ENCODE measurements at places on chromosomes 2 and 18.
A peak's percentile ranks its signal among the peaks of the same experiment; 100 is the strongest.

GRCh38 chr2:212777020-212777491 lies 238.5 kb upstream of the ERBB4 start:
- peak; percentile 37 for DNase-seq

DNA sequence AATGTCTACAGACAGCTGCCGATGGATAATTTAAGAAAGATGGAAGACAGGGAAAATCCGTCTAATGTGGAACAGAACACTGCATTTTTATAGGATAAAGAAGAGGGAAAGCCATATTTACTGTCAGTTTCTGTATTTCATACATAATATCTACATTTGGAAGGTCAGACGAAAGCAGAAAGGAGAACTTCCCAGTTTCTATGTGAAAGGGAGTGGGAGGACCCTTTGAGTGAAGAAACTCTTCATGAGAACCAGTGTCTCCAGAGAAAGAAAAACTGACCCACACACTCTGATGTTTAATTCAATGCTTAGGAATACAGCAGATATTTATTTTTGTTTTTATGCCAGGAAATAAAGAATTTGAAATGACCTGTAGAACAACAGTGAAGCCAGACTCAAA lies 127.2 kb downstream of the CALCRL start:
- no peak for DNase-seq

DNA sequence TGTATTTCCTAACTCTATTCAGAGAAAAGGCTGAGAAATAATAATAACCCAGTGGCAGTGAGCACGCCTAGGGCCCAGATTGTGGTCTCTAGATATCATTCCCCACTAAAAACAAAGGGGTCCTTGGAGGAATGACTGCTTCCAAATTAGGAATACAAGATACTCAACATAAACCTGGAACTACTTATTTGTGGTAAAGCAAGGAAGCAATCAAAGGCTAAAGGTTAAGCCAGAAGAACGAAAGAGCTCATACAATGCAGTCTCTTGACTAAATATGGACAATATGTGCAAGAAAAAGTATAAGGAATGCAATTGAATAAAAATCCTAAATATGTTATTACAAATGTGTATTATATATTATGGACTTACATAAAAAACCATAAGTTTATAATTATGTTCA lies 253.5 kb upstream of the NRP2 start:
- no peak for DNase-seq

- no peak for DNase-seq
Observed at GRCh38 chr2:170371231-170371998, 193.5 kb downstream of the MYO3B start.

DNA sequence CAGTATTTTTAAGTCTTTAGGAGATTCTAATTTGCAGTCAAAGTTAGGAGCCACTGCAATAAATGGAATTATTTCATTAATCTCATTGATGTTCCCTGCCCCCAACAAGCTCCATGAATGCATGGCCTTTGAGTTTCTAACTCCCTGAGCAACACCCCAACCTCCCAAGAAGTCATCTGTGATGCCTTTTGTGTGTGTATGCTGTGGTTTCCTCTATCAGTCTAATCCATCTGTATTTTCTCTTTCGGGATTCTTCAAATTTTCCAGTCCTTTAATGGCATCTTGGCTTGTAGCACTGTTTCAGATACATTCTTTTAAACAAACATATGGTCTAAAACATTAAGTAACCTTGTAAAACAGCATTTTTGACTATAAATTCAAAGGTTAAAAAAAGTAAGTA lies 16.8 kb downstream of the SERPINB10 start:
- DNase-seq, result no peak

- peak; percentile 21 for DNase-seq
Observed at GRCh38 chr18:51668101-51668500, 470.6 kb upstream of the MEX3C start.

GRCh38 chr2:15796167-15796942 lies 144.0 kb upstream of the MYCN start:
- no peak for DNase-seq

GRCh38 chr2:6355886-6356761 lies 509.6 kb downstream of the CMPK2 start:
- DNase-seq, result no peak

- no peak for DNase-seq
Observed at GRCh38 chr2:135637456-135638087, 104.1 kb upstream of the UBXN4 start.

GRCh38 chr2:124913868-124914267 lies 888.8 kb downstream of the CNTNAP5 start:
- DNase-seq, result no peak

DNA sequence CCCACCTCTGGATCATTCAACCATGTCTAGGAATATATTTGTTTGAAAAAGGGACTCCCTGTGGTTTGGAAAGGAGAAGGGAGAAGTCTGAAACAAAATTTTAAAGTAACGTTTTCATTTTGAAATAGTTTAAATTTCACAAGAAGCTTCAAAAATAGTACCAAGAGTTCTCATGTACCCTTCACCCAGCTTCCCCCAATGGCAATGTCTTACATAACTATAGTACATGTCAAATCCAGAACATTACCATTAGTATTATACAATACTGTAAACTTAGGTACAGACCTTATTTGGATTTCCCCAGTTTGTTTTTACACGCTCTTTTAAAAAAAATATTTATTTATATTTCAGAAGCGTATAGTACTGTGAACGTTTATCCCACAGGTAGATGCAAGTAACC lies 4.0 kb upstream of the LYG2 start:
- no peak for DNase-seq

DNA sequence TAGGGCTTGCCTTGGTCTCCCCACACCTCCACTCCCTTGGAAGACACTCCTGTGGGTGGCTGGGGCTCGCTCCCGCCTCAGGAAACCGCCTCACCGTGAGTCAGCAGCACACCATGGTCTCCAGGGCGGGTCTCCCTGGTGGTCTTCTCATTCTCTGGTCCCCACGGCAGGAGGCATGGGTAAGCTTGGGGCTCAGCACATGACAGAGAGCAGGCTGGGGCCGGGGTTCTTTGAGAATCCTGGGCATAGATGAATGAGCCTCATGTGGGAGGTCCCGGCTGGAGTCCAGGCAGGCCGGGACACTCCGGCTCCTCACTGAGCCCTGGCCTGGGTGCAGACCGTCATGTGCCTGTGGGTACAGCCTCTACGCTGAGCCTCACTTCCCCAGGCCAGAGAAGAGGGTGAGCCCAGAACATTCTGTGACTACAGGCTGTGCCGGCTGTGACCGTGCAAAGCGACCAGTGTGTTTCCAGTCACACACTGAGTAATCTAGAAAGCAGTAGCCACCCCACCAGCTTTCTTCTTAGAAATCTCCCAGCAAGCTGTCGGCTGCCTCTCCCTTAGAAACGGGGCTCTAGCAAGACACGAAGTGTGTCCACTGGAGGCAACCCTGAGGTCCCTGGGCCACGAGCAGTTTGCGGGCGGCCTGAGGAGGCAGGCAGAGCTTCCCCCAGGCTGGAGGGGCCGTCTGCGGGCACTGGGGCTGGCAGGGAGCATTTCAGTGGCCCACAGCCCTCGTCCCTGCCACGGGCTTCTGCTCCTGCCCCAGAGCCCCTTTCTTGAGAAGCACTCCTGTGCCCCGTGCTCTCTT lies 93.1 kb downstream of the RHOB start:
- no peak for DNase-seq

DNA sequence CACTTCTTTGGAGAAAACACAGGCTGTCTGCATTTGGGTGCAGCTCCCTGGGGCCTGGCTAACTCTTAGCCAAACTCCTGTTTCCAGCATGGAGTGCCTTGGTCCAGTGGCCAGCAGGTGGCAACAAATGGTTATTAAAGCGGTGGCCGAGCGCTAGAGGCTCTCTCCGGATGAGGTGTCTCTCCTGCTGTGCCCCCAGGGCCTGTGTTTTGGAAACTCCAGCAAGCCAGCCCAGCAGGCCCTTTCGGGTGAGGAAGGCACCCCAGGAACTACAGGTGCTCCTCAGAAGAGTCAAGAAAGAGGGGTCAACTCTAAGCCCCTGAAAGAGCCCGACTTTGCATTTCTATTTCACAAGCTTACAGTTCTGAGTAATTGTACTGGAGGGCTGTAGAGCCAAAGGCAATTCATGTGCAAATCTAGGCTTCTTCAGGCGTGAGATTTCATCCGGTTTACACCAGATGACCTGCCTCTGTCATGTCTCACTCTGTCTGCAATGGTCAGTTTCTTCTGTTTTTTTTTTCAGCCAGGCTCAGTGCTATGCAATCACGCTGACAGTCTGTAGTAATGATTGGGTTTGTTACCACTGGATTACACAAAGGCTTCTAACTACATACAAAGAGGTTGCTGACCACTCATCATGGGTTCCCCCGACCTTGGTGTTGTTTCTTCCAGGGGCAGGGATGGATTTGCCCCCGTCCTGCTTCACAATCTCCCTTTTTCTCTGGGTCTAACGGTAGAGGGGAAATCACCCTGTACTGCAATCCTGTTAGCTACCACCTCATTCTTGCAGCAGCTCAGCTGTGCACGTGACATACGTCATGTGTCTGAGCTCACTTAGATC lies 7.6 kb upstream of the CHRNA1 start:
- peak; percentile 36 for DNase-seq

DNA sequence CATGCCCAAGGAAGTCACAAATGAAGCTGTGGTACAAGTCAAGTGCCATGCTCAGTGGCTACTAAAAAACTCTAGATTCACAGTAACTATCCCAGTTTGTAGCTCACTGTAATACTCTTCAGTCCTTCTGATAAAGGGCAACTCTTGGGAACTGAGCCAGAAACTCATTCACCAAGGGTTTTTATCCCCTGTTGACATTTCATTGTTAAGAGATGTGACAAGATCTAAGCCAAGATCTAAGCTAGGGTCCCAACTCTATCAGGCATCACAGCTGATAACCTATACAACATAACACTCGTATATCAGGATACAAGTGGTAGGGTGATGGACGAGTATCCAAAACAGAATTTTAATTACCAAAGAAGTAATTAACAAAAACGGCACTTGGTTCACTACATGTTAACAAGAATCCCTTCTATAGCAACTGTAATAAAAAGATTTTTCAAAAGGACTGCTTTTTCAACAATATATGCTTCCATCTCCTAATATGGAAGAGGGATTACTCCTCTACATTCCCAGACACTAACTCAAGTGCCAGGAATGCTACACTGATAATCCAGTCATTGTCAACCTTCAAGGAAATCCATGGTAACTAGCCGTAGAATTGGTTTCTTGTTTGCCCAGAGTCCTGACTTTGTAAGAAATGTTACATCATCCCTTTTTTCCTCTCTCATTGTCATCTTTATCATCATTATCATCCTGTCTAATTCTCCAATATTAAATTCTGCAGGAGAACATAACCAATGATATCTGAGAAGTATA lies 111.7 kb downstream of the CDH2 start:
- no peak for DNase-seq

GRCh38 chr2:238527565-238527964 lies 100.8 kb downstream of the ASB1 start:
- no peak for DNase-seq

DNA sequence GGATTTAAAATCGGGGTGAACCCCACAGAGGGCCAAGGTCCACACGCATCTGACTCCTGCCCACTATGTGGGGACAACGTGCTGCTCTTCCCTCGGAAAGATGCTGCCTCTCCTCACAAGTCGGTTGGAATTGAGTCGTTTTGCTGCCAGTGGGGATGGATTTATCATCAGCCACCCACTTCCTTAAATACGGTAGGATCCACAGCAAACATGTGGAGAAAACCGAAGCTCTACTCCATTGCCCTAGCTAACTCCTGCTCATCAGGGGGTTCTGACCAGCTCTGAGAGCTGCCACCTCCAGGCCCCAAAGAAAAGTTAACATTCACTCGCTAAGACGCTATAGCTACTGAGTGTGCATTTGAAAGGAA lies 80.9 kb downstream of the CHRNA1 start:
- peak; percentile 39 for DNase-seq

- DNase-seq, result no peak
Observed at GRCh38 chr2:2901384-2902345, 476.0 kb downstream of the EIPR1 start.

DNA sequence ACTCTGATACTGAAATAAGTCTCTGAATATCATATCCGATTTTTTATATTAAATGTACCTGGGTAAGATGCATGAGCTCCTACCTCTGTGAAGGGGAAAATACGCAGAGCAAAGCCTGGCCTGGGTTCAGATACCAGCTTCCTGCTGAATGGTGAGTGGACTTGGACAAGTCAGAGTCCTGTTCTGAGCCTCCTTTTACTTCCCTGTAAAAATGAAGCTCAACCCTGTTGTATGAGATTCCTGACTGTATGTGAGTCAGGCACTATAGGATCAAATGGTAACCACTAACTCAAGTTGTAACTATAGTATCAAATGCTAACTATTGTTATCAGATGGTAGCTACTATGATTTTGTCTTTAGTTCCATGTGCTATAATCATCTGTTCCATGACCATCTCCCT lies 561.7 kb downstream of the CNTNAP5 start:
- DNase-seq, result no peak

- no peak for DNase-seq
Observed at GRCh38 chr2:60313470-60314172, 239.8 kb downstream of the BCL11A start.
